Central memory CD8-positive, alpha-beta T cell (primary cell): ENCODE measurements at places on chromosomes 7 and 10.

- no peak overlapping the region for H3K27ac ChIP-seq
- peaks cover 3% of the 10 kb centered on the region for H3K36me3 ChIP-seq
- H3K27me3 ChIP-seq: no peaks in the 10 kb centered on the region
- DNase-seq: no peak
Measured at GRCh38 chr7:138610671-138611170, 90.4 kb downstream of the SVOPL start.

DNA sequence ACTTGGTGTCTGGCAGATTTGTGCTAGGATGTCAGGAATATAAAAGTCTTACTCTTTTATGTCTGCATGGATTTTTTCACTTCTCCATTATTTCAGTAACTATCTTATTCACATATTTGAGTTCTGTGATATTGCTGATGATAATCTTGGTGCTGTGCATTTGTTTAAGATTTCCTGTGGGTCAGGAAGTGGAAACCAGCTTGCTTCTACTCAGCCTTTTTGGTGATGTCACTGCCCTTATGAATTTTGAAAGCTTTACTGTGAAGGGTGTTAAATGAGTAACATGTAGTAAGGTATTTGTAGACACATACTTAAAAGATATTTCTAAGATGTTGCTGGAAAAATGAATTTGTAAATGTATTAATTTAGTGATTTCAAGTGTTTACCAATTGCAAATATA is 69.5 kb upstream of the VOPP1 start:
- H3K27me3 ChIP-seq: peaks cover 1% of the 10 kb centered on the region
- no peak overlapping the region for H3K27ac ChIP-seq
- H3K36me3 ChIP-seq: peaks cover 2% of the 10 kb centered on the region
- peaks cover 10% of the 10 kb centered on the region for H3K4me1 ChIP-seq
- DNase-seq: no peak

GRCh38 chr7:95105627-95106026 is 198.2 kb downstream of the PPP1R9A start:
- no peaks in the 10 kb centered on the region for H3K36me3 ChIP-seq
- H3K4me1 ChIP-seq: no peaks in the 10 kb centered on the region
- DNase-seq: no peak
- H3K4me3 ChIP-seq: no peak overlapping the region
- H3K27ac ChIP-seq: no peak overlapping the region
- H3K27me3 ChIP-seq: no peaks in the 10 kb centered on the region

DNA sequence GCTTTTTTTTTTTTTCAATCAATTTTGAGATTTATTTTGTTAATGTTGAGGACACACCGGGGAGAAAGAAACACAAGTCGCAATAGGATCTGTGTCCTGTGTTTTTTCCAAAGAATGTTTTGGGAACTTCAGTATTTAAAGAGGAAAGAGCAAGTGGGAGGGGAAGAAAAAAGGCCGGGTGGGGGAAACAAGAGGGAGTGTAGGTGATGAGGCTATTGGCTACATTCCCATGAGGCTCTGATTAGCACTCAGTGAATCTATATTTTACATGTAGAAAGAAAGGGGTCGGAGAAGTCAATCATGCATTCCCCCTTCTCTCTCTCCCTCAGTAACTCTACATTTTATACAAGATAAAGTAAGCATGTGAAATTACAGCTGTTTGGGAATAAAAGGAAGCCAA is 4.1 kb downstream of the ZNF680 start:
- peak overlapping the region; percentile 67 for H3K27ac ChIP-seq
- H3K4me1 ChIP-seq: peaks cover 57% of the 10 kb centered on the region
- H3K36me3 ChIP-seq: peaks cover 20% of the 10 kb centered on the region

- H3K27ac ChIP-seq: no peak overlapping the region
- H3K4me3 ChIP-seq: no peak overlapping the region
- peaks cover 19% of the 10 kb centered on the region for H3K27me3 ChIP-seq
- peaks cover 1% of the 10 kb centered on the region for H3K36me3 ChIP-seq
- no peak for DNase-seq
Measured at GRCh38 chr10:21388589-21388988, 136.9 kb downstream of the SKIDA1 start.

DNA sequence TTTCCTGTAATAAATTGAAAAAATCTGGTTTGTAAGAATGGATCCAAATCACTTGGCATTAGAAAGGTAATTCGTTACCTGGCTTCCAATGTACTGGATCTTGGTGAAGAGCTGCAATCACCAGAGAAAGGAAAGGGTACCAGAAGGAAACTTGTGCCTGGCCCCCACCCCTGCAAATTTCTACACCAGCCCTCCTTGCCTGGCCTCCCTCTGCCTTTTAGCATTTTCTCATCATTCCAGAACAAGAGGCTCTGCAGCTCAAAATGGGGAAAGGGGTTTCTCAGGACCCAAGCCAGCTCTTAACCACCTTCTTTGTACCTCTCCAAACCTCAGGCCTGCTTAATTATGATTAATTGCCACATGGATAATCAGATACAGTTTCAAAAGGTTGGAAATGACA is 612.8 kb upstream of the MGMT start:
- H3K4me1 ChIP-seq: no peaks in the 10 kb centered on the region
- no peak overlapping the region for H3K4me3 ChIP-seq
- no peak overlapping the region for H3K27ac ChIP-seq
- H3K27me3 ChIP-seq: no peaks in the 10 kb centered on the region
- DNase-seq: no peak
